Activated naive CD8-positive, alpha-beta T cell treated with anti-CD3 and anti-CD28 coated beads, Interleukin-2, amount 10 ng/mL, durations not matched to agents 7 days and 5 days (primary cell): ENCODE measurements at places on chromosomes 11 and 22. TPM values are rescaled to one million over a fixed set of nuclear protein-coding genes. Genes with fewer than 3 reads are reported as not detected.

GRCh38 chr11:128086794-128087193 is 500.6 kb downstream of the ETS1 start:
- H3K36me3 ChIP-seq: peaks cover 22% of the 10 kb centered on the region
- no peak overlapping the region for H3K4me3 ChIP-seq
- peaks cover 4% of the 10 kb centered on the region for H3K4me1 ChIP-seq
- no peak overlapping the region for H3K27ac ChIP-seq

DNA sequence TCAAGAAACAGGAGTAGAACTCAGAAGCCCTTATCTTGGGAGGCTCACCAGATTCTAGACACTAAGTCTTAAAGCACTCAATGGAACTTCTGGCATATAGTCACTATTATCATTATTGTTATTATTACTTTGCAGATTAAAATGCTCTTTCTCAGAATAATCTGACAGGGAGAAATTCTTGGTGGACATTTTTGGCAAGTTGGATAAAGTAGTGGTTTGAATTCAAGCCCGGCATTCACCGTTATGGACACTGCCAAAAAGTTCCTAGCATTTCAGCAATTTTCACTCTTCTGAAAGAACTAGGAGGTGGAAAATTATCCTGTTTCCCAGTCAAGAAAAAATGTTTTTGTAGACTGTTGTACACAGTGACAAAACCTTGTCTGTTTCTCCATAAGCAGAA is 179.6 kb upstream of the ISX start:
- DNase-seq: no peak
- H3K27ac ChIP-seq: no peak overlapping the region
- H3K36me3 ChIP-seq: no peaks in the 10 kb centered on the region
- no peak overlapping the region for H3K4me3 ChIP-seq

GRCh38 chr11:64000026-64000739 is 13.9 kb downstream of the OTUB1 start:
- H3K27ac ChIP-seq: no peak overlapping the region
- peaks cover 7% of the 10 kb centered on the region for H3K36me3 ChIP-seq
- H3K27me3 ChIP-seq: no peaks in the 10 kb centered on the region
- peak; percentile 88 for DNase-seq
- peaks cover 5% of the 10 kb centered on the region for H3K4me1 ChIP-seq

GRCh38 chr11:971731-972365 is 46.2 kb downstream of the AP2A2 start:
- peaks cover 21% of the 10 kb centered on the region for H3K4me1 ChIP-seq
- no peaks in the 10 kb centered on the region for H3K27me3 ChIP-seq
- peaks cover 7% of the 10 kb centered on the region for H3K36me3 ChIP-seq

GRCh38 chr11:77704029-77704428 is 66.4 kb upstream of the CLNS1A start:
- H3K27ac ChIP-seq: no peak overlapping the region
- DNase-seq: no peak
- H3K27me3 ChIP-seq: no peaks in the 10 kb centered on the region
- H3K36me3 ChIP-seq: peaks cover 25% of the 10 kb centered on the region

DNA sequence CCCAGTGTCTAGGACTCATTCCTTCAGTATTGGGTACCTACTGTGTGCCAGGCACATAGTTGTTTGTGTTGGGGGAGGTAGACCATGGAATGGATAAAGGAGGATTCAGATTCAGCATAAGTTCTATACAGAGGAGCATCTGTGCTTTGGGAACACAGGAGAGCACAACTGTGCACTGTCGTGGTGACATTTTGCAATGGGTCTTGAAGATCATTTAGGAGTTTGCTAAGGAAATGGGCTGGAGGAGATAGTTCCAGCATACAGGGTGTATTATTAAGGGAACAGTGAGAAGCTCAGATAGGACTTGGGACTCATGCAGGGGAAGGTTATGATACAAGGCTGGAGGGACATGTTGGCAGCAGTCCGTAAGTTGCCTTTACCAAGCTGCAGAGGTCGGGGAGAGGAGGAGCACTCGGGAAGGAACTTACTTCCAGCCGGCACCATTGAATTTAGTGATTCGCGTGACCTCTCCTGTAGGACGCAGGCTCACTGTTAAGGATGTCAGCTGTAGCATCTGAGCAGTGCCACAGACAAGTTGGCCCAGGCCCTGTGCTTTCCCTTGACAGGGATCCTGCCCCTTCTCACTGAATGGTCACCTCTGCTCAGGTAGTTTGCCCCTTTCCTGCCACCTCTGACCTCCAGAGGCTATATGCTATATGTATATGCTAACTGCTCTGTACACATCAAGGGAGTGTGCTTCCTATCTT is 25.6 kb downstream of the TREH start:
- no peak for DNase-seq
- H3K4me1 ChIP-seq: peaks cover 6% of the 10 kb centered on the region
- H3K27me3 ChIP-seq: no peaks in the 10 kb centered on the region

DNA sequence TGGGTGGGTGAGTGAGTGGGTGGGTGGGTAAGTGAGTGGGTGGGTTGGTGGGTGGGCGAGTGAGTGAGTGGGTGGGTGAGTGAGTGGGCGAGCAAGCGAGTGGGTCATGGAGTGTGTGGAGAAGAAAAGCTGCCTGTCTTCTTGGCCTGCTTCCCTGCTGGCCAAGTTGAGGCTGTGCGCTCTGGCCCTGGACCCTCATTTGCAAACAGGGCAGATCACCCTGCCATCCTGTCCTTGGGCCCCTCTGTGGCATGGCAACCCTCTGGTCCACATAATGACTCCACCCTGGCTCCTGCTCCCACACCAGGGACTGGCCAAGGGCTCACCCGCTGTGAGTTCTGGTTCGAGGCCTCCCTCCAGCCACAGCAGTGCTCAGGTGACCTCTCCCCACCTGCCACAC is 35.1 kb downstream of the CAPN1 start:
- peaks cover 7% of the 10 kb centered on the region for H3K36me3 ChIP-seq
- no peaks in the 10 kb centered on the region for H3K27me3 ChIP-seq
- no peak overlapping the region for H3K4me3 ChIP-seq
- no peak overlapping the region for H3K27ac ChIP-seq
- DNase-seq: no peak

DNA sequence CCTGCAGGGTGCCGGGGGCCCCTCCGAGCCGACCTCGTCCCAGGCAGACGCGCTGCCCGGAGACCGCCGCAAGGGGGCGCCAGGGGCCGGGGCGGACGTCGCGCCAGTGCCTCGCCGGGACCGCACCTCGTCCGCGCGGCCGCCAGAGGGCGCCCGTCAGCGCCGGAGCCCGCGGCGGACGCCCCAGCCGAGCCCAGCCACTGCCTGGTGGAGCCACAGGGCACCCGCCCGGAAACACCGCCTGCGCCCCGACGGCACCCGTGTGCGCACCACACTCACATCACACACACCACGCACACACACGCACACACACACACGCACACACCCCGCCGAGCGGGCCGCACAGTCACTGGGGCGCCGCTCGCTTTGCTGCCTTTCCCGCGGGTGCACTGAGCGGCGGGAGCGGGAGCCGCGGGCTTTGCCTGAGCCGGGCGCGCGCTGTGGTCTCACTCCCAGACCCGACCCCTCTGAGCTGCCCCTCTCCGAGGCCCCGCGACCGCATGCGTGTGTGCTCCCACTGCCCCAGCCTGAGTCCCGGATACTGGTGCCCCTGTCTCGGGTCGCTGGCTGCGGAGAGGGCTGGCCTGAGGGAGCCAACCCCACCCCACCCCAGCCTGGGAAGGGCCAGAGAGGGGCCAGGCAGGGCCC is 449.3 kb downstream of the OPCML start:
- peaks cover 5% of the 10 kb centered on the region for H3K4me1 ChIP-seq
- no peaks in the 10 kb centered on the region for H3K36me3 ChIP-seq
- H3K27ac ChIP-seq: no peak overlapping the region

GRCh38 chr22:48825802-48826520 is 1001.7 kb downstream of the BRD1 start:
- no peak overlapping the region for H3K27ac ChIP-seq
- no peaks in the 10 kb centered on the region for H3K4me1 ChIP-seq
- no peaks in the 10 kb centered on the region for H3K36me3 ChIP-seq
- H3K4me3 ChIP-seq: no peak overlapping the region

MRGPRE gene
- not detected for total RNA-seq

- no peak overlapping the region for H3K4me3 ChIP-seq
- no peaks in the 10 kb centered on the region for H3K27me3 ChIP-seq
- no peaks in the 10 kb centered on the region for H3K4me1 ChIP-seq
- H3K27ac ChIP-seq: no peak overlapping the region
- H3K36me3 ChIP-seq: no peaks in the 10 kb centered on the region
Observed at GRCh38 chr11:127362754-127363308, 362.3 kb upstream of the KIRREL3 start.

- H3K4me1 ChIP-seq: no peaks in the 10 kb centered on the region
- H3K27ac ChIP-seq: no peak overlapping the region
- no peaks in the 10 kb centered on the region for H3K36me3 ChIP-seq
- no peaks in the 10 kb centered on the region for H3K27me3 ChIP-seq
- H3K4me3 ChIP-seq: no peak overlapping the region
Observed at GRCh38 chr11:80084608-80085007, 643.8 kb upstream of the TENM4 start.

GRCh38 chr11:64206457-64207255 is at the start of gene FERMT3:
Gene FERMT3 (plus strand): TSS chr11:64206721. CDS start chr11:64207365, 644 bp downstream.
- H3K36me3 ChIP-seq: peaks cover 33% of the 10 kb centered on the region
- H3K27ac ChIP-seq: peak within 1 kb of the TSS; percentile 94

DNA sequence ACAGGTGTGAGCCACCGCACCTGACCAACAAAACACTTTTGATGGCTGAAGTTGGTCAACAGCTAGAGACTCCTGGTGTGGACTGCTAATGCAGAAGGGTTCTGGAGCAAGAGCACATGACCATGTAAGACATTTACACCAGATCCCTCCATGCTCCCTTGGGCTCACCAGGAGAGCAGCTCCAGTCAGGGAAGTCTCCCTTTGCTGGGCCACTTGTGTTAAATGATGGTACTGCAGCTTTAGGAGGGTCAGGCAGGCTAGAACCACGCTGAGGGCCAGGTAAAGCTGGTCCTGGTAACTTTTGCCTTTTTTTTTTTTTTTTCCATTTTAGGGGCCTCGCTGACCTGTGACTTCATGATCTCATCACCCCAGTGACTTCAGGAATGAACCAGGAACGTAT is 146.4 kb downstream of the FBXO7 start:
- H3K27me3 ChIP-seq: peaks cover 3% of the 10 kb centered on the region
- no peak for DNase-seq
- H3K27ac ChIP-seq: no peak overlapping the region
- H3K36me3 ChIP-seq: no peaks in the 10 kb centered on the region
- H3K4me3 ChIP-seq: no peak overlapping the region

HBG1 gene
- total RNA-seq: not detected

TIMP3 gene
- 0.36 TPM for total RNA-seq

GRCh38 chr11:74937696-74938475 is 11.0 kb downstream of the XRRA1 start:
- DNase-seq: no peak
- no peaks in the 10 kb centered on the region for H3K27me3 ChIP-seq
- H3K36me3 ChIP-seq: peaks cover 55% of the 10 kb centered on the region
- H3K4me3 ChIP-seq: no peak overlapping the region
- no peak overlapping the region for H3K27ac ChIP-seq

OR10G4 gene
- not detected for total RNA-seq

- DNase-seq: no peak
- no peak overlapping the region for H3K27ac ChIP-seq
- H3K4me3 ChIP-seq: no peak overlapping the region
- peaks cover 28% of the 10 kb centered on the region for H3K4me1 ChIP-seq
- H3K36me3 ChIP-seq: no peaks in the 10 kb centered on the region
Observed at GRCh38 chr22:45640941-45641621, 30.6 kb upstream of the ATXN10 start.

- no peak for DNase-seq
- peaks cover 1% of the 10 kb centered on the region for H3K36me3 ChIP-seq
- H3K27me3 ChIP-seq: no peaks in the 10 kb centered on the region
- peak overlapping the region; percentile 85 for H3K27ac ChIP-seq
Observed at GRCh38 chr11:72725724-72726028, 26.5 kb downstream of the ARAP1 start.

DNA sequence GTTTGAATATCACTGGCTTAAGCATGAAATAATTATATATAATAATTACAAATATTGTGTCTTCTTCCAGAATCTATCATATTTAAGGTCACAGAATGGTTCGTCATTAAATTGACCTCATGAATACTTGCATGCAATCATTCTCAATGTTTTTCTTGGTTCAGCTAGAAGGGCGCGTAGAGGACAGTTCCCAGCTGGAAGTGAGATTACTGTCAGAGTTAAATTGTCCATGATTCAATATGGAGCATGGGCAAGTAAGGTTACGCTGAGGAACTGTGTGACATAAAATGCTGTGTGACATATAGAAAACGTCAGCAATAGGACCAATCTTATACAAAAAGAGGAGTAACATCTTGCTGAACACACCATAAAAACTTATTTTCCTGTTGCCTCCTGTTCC is 2423.5 kb upstream of the RAG2 start:
- H3K36me3 ChIP-seq: no peaks in the 10 kb centered on the region
- H3K4me1 ChIP-seq: no peaks in the 10 kb centered on the region
- no peaks in the 10 kb centered on the region for H3K27me3 ChIP-seq
- H3K27ac ChIP-seq: no peak overlapping the region
